Fibroblast of skin of left quadriceps (primary cell): ENCODE measurements at places on chromosomes 2 and 18.

GRCh38 chr2:169776252-169776761 lies 22.4 kb upstream of the SSB start:
- peak; percentile 36 for DNase-seq

DNA sequence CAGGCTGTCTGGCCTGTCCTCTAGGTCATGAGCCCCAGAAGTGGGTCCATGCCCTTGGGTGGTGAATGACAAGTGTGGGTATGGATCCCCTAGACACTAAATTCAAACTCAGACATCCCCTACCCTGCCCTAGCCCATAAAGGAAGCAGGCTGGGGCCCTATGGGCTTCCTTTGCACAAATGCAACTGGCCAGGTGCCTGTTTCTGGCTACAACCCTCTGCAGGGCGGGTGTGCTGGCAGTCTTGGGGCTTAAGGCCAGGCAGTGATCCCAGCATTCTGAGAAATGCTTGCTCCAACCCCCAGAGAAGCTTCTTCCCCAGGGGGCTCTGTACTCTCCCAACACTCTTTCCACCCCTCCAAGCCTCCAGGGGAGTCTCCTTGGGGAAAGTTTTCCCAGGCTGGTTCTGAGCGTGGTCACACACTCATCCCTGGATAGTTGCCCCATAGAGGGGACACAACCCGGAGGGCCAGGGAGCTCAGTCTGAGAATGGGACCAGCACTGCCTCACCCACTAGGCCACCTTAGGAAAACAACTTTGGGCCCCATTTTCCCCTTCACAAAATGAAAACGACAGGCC lies 16.6 kb upstream of the ASPRV1 start:
- DNase-seq, result no peak

- no peak for DNase-seq
Measured at GRCh38 chr2:61433606-61434005, 37.3 kb downstream of the USP34 start.

DNA sequence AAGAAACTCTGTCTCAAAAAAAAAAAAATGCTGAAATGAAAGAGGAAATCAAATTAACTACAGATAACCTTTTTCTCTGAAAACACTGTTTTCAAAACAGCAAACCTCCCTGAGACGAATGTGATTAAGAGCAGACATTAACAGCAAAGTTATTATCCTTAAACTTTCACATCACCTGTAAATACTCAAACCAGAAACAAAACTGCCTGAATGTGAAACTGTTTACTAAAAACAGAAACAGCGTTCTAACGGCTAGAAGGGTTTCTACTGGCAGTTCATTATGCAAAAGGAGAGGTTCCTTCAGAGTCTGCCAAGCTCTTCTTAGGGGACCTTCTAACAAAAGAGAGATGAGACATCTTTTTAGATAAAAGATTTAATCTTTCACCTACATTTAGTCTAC lies 45.9 kb downstream of the PNO1 start:
- no peak for DNase-seq

- DNase-seq, result no peak
Measured at GRCh38 chr2:216111122-216111521, 2.0 kb downstream of the XRCC5 start.

DNA sequence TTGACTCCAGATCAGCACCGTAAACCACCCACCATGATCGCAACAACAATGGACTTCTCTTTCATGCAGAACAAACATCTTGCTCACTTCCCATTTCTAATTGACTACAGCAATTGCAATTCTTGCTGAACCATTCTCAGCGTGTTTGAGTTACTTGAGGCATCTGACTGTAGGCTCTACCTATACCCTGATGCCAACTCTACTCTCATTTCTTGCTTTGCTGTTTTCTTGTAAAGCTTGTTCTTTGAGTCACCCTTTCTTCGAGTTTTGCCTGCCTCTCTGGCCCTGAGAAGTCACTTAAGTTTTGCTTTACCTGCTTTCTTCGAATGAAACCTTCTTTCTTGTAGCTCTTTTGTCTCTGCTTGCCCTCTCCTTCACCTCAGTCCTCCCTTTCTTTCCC lies 160.5 kb upstream of the RND3 start:
- DNase-seq, result no peak

- no peak for DNase-seq
Measured at GRCh38 chr2:216108310-216108966, 710 bp upstream of the XRCC5 start.

DNA sequence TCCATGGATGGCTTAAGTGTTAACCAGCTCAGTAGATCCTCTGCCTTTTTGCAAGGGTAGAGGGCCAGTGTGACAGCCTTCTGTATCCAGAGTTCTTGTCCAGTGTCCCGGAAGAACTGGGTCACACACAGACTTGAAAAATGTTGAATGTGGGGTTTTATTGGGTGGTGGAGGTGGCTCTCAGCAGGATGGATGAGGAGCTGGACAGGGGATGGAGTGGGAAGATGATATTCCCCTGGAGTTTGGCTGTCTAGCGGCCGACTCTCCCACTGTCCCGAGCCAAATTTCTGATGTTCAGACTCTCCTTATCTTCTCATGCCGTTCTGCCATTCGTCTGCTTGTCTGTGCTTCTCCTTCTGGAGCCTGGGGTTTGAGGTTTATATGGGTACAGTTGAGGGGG lies 72.6 kb downstream of the MYO3B start:
- DNase-seq, result no peak

DNA sequence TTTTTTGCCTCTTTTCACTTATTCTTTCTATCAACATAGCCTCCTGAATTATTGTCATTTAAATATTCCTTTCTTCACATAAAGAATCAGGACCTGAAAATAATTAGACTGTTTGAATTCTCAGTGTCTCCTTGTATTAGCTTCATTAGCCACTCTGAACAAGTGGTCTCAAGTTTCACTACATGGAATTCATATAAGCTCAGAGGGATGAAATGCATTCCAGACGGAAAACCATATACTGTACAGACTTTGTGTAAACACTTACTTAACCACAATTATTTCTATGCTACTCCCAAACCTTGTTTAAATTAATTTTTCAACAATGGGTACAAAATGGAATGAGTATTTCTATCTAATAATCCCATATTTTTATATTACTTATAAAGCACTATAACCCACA lies 53.4 kb downstream of the CHN1 start:
- DNase-seq, result peak; percentile 89

DNA sequence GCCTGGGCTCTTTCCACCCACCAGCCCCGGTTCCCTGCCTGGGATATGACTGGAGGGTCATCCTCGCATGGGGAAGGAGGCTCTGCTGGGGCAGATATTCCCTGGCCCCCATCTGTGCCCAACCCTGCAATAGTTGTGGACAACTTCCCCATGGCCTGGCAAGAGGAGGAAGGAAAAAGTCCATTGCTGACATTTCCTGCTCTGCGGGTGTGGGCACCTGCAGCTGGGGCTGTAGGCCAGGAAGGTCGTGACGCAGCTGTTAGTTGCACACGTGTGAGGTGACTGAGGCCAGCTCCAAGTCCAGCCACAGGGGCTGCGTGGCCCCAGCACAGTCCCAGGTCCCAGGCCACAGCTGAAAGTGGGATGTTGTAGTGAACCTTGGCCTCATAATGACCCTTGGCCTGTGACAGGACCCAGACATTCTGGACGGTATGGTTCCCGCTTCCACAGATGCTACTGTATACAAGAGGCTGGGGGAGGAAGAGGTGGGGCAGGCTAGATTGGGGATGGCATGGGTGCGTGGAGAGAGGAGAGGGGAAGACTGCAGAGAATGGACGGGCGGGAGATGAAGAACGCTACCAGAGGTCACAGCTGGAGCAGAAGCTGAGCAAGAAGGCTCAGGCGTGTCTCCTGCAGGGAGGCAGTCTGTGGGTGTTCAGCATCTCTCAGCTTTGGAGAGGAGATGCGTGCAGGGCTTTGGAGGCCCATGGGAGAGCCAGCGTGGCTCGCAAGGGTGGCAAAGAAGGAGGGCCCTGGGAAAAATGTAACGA lies 22.1 kb downstream of the OTOF start:
- DNase-seq, result no peak

GRCh38 chr2:148238561-148238960 lies 217.7 kb downstream of the MBD5 start:
- no peak for DNase-seq

DNA sequence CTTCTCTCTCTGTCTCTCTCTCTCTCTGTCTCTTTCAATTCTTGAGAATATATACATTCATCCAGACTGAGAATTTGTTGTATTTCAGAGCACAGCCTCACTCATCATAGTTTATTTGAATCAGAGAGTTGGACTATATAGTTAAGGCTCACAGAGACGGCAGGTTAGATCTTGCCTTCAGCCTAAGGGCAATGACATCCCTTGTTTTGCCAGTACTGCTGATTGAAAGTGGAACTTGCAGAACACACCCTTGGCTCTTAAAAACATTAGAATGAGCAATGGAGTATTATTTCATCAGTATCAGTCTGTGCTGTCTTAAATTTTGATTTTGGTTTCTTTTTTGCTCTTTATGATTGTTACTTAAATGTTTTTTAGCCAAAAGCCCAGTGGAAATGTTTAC lies 62.0 kb upstream of the DSG1 start:
- no peak for DNase-seq

GRCh38 chr2:242085941-242086621 lies 216.6 kb downstream of the RTP5 start:
- DNase-seq, result no peak

GRCh38 chr2:52074130-52074719 lies 1042.3 kb upstream of the NRXN1 start:
- no peak for DNase-seq

GRCh38 chr2:117378653-117379052 lies 435.8 kb upstream of the DDX18 start:
- no peak for DNase-seq

GRCh38 chr2:27471961-27472360 lies 17.6 kb downstream of the IFT172 start:
- no peak for DNase-seq

GRCh38 chr2:108161298-108161697 lies 78.5 kb upstream of the SULT1C3 start:
- no peak for DNase-seq

DNA sequence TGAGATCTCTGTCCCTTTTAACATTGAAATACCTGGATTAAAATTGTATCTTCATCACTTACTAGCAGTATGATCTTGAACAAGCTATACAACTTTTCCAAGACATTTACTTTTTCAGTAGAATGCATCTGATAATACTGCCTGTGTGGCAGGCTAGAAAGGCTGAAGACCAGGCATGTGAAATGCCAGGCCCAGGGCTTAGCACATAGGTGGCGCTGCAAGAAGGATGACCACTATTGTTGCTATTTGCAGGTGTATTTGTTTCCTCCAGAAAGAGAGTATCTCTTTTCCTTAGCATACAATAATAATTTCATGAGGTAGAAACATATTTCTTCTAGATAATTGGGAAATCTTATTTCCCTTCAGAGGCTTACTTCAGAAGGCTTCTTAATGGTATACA lies 331.3 kb downstream of the THSD7B start:
- DNase-seq, result no peak

DNA sequence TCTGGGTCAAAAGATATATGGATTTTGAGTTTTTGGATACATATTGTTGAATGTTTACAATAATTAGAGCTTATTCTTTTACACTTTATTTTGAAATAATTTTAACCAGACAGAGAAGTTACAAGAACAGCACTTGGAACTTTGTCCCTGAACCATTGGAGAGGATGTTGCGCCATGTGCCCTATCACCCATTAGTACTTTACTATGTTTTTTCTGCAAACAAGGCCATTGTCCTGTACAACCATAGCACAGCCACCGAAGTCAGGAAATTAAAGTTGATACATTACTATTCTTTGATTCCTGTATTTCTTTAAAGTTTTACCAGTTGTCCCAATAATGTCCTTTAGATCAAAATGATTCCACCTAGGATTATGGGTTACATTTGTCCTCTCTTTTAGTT lies 188.8 kb downstream of the ACKR3 start:
- no peak for DNase-seq

DNA sequence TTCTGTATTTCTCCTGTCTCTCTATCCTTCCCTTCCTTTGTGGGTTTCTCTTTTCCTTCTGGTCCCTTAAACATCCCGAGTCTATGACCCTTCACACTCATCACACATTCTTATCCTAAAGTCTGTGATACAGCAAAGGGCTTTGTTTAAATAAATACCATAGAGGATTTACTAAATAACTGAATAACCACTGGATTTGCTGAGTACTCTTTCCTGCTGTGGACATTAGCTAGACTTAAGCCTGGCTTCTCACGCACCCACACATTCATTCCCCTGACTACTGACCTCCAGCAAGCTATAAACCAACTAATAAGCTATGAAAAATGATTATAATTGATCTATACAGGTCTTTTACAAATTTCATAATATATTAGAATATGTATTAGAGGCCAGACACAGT lies 76.6 kb downstream of the COL4A3 start:
- DNase-seq, result no peak

GRCh38 chr2:1925928-1926327 lies 181.6 kb upstream of the PXDN start:
- no peak for DNase-seq

DNA sequence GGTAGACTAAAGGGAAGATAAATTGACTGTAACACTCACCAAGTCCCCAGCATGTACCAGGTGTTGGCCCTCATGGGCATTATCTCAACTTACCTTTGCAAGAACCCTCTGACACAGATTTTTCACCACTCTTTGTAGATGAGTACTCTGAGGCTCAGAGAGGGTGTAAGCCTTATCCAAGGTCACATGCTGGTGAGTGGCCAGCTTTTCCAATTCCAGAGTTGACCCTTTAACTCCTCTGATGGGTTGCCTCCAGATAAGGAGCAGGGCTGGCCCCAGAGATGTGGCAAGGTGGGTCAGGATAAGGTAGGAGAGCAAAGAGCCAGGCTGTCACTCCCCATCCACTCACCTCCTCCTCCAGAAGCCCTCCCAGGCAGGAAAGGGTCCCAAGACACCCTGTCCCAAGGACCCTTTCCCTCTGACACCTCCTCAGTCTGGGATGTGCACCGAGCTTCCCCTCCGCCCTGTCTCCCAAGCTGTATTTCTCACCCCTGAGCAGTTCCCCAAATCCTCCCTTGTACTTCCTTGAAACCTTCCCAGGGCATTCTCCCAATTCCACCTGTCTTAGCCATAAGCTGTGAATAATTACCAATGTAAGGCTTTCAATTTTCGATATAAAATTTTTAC lies 165.9 kb downstream of the ZFP36L2 start:
- DNase-seq, result no peak

- no peak for DNase-seq
Measured at GRCh38 chr18:54205959-54206358, 18.5 kb downstream of the MBD2 start.

GRCh38 chr2:147663153-147663961 lies 181.5 kb upstream of the ACVR2A start:
- DNase-seq, result no peak

- no peak for DNase-seq
Measured at GRCh38 chr2:240989451-240990265, 8.8 kb upstream of the SNED1 start.

DNA sequence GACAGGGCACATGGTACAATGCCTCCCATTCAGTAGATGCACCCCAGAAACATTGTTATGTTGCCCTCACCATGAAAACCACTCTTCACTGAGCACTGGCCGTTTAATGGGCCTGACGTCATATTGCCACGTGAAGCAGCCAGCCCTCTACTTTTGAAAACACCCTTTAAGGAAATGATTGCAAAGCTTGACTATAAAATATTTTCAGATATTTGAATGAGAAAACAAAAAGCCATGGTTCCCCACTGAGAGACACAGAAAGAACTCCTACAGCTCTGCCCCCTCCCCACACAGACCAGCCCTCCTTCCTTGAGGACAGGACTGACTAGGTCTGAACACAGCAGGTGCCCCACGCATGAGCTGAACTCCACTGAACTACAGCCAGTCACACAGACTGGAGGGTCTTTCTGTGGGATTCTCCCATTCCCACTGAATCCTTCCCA lies 349.1 kb downstream of the ANAPC1 start:
- peak; percentile 47 for DNase-seq

GRCh38 chr2:100984892-100985307 lies 17.2 kb upstream of the RPL31 start:
- DNase-seq, result peak; percentile 26
